Cortex of kidney (tissue), 1 donor: ENCODE measurements at places on chromosomes 13 and 19.

- no peak for DNase-seq
These were observed 167.0 kb upstream of the ZNF507 start for GRCh38 chr19:32178401-32178800.

- DNase-seq: no peak
These were observed 6.2 kb downstream of the MIER2 start for GRCh38 chr19:338421-338820.

DNA sequence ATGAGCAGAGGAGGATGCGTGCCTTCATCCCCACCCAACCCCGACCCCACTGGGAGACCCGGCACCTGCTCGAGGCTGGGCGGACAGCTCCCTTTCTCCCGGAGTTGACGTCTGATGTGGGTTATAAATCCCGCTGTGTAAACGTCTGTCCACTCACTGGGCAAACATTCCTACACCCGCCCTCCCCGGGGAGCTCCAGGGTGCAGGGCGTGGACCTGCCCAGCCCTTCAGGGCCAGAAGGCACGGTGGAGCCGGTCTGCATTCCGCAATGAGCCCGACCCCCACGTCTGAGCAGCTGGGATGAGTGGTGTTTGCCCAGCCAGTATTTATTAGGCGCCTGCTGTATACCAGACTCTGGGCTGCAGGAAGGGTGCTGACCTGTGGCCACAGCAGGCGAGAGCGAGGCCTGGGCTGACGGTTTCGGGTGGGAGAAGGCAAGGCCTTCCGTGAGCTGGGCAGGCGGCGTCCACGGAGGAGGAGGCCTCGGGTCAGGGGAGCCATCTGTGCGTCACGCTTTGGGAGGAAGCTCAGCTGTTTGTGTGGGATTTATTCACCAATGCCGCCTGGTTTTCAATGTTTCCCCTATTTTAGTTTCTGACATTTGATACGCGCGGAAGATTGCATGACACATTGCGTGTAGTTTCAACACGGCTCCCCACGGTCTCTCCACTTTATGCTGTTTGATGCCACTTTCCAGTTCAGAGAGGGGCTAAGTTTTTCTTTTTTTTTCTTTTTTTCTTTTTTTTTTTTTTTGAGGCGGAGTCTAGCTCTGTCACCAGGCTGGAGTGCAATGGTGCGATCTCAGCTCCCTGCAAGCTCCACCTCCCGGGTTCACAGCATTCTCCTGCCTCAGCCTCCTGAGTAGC lies 2.0 kb downstream of the MISP start:
- no peak for DNase-seq

DNA sequence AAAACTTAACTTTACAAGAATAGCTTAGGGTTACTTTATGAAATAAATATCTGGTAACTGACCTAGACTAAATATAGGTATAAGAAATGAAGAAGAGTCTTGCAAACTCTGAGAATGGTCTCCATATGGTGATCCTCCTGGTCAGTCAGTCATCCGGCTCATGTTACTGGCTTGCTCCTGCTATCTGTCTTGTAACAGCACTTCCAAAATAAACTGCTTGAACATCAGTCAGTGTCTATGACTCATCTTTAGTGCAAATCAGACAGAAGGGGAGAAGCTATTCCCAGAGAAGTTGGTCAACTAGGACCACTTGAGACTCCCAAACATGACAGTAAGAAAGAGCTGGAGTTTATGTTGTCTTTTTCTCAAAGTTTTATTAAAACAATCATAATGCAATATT lies 1550.9 kb downstream of the PCDH9 start:
- no peak for DNase-seq

GRCh38 chr13:59346999-59347723 lies 816.6 kb downstream of the DIAPH3 start:
- DNase-seq: no peak

DNA sequence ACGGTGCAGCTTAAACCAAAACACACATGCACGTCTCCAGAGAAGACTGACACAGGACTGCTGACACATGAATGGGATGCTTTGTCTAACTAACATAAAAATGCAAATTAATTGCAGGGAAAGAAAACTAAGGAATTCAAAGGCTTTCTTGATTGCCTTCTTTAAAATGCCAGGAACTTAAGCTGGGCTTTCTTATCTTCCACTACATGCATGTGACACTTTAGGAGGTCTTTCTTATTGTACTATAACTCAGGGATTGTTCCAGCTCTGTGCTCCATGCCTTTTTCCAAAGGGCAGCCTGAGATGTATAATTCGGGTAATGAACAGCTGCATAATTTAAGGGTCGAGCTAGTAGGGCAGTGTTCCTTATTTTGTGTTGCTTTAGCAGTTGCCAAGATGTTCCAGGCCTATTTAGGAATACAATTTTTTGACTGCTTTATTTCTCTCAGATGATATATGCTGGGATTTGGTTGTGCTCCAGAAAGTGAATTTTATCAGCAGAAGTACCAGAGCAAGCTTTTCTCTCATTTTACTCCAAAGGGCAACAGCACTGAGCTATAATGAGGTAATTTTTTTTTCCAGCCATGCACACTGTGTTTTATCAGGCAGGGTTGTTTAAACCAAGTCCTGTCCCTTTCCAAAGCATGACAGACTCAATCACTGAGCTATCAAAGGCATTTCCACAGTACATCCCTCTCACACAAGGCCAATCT lies 885.2 kb downstream of the PCDH9 start:
- DNase-seq: no peak

GRCh38 chr13:21579754-21580316 lies 24.1 kb downstream of the MICU2 start:
- DNase-seq: no peak

GRCh38 chr13:113997845-113998751 lies 24.2 kb upstream of the C13orf46 start:
- DNase-seq: no peak

DNA sequence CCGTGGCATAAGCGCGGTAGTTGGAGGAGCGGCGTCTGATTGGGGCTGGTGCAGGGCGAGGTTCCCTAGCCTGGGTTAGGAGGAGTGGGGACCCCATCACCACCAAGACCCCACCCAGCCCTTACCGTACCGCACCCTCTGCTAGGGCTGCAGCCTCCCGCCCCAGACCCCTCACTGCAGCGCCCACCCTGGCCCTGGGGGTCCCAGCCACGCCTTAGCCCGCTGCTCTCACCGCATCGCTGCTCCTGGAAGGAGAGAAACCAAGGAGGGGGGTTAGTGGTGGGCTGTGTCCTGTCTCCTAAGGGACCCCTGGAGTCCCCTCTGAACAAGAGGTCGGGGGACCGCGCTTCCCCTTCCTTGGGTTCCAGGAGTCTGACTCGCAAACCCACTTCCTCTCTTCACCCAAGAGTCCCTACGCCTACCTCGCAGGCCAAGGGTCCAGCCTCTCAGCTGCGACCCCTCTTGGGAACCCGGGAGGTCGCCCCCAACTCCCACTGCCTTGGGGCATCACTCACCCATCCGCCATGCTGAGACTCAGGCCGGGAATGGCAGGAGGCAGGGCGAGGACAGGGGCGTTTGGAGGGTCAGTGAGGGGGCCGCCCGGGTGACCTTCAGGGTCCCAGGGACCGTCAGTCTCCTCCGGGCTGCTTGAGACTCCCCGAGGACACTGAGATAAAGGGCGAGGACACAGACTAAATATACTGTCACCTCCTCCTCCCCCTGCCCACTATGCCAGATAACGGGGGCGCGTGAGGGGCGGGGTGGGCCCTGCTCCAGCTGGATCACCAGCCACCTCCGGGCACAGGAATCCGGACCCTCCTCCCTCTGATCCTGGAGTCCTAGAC lies at the start of gene TNNI3:
Gene TNNI3 (minus strand): TSS at position 669 of the 845 bp plus-strand sequence. CDS start 143 bp downstream, at position 526.
- no peak for DNase-seq

DNA sequence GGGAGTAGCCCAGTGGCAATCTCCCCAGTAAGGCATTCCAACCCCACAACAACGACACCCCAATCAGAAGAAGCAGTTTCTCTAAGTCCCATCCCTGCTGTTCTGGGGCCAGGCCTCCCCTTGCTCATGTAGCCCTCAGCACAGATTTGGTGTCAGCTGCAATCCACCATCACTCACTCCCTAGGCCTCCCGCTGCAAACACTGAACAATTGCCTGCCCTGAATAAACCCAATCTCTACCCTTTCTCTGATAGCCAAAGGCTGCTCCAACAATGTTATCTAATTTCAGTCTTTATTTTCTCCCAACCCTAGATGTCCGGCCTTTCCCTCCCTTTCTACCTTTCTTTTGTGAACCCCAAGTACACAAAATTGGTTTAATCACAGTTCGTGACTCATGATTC lies 5.6 kb upstream of the SOX21 start:
- DNase-seq: no peak

GRCh38 chr13:98834254-98834960 lies 81.9 kb upstream of the SLC15A1 start:
- no peak for DNase-seq

DNA sequence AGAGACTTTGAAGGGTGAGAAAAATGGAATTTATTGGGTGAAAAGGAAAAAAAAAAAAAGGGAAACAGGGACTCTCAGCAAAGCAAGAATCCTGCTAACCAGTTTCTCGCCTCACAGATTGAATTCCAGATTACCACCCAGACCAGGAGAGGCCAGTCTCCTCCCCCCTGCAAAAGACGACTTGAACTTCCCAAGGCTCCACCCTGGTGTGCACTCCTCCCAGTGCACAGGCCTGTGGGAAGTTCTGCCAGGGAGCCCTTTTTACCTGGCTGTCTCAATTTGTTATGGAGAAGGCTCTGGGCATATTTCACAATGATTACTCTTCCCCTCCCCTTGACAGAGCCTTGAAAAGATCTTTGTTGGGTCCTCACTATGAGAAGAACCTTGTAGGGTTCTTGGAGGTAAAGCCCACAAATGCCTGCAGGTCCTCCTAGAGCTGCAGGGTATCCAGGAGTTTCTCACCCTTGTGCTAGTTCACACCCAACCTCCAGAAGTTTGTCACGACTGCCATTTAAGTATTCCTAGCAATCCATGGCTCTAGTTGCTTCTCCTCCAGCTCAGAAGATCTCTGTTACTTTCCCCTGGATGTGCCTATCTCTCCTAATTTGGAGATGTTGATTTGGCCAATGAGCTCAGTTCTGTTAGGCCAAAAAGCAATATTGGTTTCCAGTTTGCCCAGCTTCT lies 229.8 kb upstream of the TMTC4 start:
- DNase-seq: no peak

DNA sequence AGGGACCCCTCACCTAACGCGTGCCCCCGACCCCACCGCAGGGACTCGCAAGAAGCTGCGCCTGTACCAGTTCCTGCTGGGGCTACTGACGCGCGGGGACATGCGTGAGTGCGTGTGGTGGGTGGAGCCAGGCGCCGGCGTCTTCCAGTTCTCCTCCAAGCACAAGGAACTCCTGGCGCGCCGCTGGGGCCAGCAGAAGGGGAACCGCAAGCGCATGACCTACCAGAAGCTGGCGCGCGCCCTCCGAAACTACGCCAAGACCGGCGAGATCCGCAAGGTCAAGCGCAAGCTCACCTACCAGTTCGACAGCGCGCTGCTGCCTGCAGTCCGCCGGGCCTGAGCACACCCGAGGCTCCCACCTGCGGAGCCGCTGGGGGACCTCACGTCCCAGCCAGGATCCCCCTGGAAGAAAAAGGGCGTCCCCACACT lies 4.7 kb upstream of the MYBPC2 start:
- no peak for DNase-seq

- DNase-seq: no peak
These were observed 36.5 kb downstream of the SIPA1L3 start for GRCh38 chr19:37943480-37943879.

DNA sequence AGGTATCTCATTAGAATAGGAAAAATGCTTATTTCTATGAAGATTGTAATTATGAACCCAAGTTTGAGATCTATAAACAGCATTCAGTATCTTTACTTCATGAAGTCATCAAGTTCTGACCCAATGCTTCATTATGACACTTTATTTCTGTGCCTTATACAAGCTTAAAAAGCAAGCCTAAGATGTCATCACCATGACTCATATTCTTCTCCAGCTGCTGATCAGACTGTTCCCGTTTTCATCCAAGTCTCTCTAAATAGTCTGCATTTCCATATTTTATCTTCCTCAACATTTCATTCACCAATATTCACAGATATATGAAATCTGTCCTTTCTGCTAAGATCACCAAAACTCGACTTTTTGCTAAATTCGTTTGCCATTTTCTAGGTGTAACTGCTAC lies 1247.2 kb upstream of the PRR20A start:
- DNase-seq: no peak

DNA sequence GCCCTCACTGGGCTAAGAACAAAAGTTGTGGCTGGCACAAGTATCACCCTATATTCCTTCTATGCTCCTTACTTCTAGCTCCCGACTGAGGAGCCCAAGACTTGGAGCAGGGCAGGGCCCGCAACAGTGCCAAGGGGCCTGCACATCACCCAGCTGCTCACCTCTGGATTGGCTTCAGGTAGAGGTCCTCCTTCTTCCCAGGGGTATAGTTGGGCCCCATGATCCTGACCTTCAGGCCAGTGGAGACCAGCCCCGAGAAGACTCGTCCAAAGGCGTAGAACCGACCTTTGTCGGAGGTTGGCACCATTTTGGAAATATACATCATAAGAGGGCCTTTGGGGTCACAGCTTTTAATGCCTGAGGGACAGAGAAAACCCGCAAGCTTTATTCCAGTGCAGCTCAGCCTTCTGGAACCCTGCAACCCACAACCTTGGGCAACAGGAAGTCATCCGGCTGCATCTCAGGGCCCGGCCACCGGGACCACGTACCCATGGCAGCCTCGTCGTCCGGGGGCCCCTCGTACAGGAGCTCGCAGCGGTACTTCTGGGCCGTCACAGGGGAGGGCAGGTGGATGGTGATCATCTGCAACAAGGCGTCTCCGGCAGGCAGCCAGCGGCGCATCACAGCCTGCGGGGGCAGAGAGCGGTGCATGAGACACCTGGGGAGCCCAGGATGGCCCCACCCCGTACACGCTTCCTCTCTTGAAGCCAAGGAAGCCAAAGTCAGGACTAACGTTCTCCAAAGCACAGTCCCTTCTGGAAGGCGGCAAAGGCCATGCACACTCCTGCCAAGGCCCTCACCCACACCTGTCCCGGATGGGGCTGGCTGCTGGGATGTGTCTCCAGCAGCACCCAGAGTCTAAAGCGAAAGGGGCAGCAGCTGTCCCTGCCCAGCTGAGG lies 4.7 kb downstream of the EEF2 start:
- DNase-seq: no peak

DNA sequence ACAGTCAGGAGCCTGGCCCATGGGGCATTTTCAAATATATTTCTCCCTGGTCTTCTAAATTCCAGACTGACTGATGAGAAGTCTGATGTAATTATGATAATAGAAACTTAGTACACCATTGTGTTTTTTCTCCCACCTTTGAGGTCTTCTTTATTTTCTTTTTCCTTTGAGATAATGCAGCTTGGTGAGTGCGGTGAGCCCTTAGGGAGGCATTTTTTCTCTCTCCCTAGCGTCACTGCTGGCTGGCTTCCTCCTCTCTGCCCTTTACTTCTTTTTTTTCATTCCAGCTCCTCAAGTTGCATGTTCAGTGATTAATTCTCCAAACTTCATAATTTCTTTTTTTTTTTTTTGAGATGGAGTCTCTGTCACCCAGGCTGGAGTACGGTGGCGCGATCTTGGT lies 12.8 kb upstream of the CDC42EP5 start:
- DNase-seq: no peak

DNA sequence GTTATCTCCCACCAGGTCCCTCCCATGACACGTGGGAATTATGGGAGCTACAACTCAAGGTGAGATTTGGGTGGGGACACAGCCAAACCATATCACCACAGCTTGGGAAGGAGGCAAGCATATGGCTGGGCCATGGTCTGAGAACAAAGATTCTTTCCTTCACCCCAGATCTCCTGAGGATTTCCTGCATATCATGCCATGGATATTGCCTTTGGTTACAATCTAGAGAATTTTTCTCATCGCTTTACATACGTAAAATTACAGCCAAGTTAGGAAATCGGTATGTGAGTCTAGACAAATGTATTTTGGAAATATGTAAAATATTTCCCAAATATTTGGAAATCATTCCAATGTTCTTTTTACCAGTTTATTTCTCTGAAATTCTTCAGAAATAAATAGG lies 398.3 kb downstream of the RFC3 start:
- no peak for DNase-seq
